ENCODE measurements at places on chromosomes 6 and 20.

- peaks cover 37% of the 10 kb centered on the region for H3K36me3 ChIP-seq
- no peak overlapping the region for H3K4me3 ChIP-seq
- H3K4me1 ChIP-seq = no peaks in the 10 kb centered on the region
- H3K27me3 ChIP-seq = no peaks in the 10 kb centered on the region
- no peak overlapping the region for H3K27ac ChIP-seq
- DNase-seq = no peak
These were observed 10.8 kb downstream of the CTSZ start for GRCh38 chr20:58996226-58996611.

GRCh38 chr20:10497791-10498190 lies 62.7 kb downstream of the SLX4IP start:
- H3K36me3 ChIP-seq = no peaks in the 10 kb centered on the region
- H3K27ac ChIP-seq = no peak overlapping the region
- H3K4me1 ChIP-seq = peaks cover 36% of the 10 kb centered on the region
- no peak overlapping the region for H3K4me3 ChIP-seq
- no peaks in the 10 kb centered on the region for H3K27me3 ChIP-seq
- DNase-seq = no peak

DNA sequence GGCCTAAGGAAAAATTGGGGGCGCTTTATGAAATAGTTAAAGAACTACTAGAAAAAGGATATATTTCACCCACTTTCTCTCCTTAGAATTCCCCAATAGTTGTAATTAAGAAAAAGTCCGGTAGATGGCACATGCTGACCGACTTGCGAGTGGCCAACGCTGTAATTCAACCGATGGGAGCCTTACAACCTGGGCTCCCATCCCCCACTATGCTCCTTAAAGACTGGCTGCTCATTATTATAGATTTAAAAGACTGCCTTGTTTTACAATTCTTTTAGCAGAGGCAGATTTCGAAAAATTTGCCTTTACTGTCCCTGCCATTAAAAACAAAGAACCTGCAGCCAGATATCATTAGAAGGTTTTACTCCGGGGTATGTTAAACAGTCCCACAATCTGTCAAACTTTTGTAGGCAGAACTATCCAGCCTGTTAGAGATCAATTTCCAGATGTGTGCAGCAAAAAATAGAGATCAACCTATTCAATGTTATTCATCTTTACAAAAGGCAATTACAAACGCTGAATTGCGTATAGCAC lies 58.5 kb upstream of the PRSS16 start:
- no peaks in the 10 kb centered on the region for H3K36me3 ChIP-seq
- peak; percentile 60 for DNase-seq
- H3K4me3 ChIP-seq = peak overlapping the region; percentile 80
- no peaks in the 10 kb centered on the region for H3K27me3 ChIP-seq

DNA sequence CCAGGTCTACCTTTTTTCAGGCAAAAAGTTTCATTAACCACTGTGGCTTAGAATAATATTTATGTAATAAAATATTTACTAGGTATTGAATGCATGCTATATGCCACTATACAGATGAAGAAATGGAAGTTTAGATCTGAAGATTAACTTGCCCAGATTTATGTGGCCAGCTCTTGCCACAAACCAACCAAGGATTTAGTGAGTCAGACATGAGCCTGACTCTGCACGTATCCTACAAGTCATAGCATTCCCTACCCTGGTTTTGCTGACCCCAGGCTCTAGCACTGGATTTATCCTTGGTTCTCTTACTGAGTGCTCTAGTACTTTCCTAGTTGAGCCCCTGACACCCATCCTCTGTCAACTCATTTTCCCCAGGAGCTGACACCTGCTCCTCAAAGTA lies 75.4 kb downstream of the ANKEF1 start:
- no peaks in the 10 kb centered on the region for H3K36me3 ChIP-seq
- H3K4me3 ChIP-seq = no peak overlapping the region
- no peak overlapping the region for H3K27ac ChIP-seq

DNA sequence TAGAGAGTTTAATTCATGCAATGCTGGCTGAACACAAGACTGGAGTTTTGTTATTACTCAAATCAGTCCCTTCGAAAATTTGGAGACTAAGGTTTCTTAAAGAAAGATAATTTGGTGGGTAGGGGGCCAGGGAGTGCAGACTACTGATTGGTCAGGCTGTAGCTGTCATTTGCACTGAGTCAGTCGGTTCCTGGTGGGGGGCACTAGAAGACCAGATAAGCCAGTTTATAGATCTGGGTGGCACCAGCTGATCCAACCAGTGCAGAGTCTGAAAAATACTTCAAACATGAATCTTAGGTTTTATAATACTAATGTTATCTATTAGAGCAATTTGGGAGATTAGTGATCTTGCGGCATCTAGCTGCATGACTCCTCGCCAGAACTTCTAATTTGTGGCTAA lies 530.7 kb downstream of the NKAIN2 start:
- no peak for DNase-seq
- no peak overlapping the region for H3K27ac ChIP-seq
- no peak overlapping the region for H3K4me3 ChIP-seq
- H3K36me3 ChIP-seq = no peaks in the 10 kb centered on the region
- H3K27me3 ChIP-seq = no peaks in the 10 kb centered on the region
- H3K4me1 ChIP-seq = no peaks in the 10 kb centered on the region

GRCh38 chr20:55417836-55418235 lies 587.5 kb downstream of the CBLN4 start:
- H3K27me3 ChIP-seq = no peaks in the 10 kb centered on the region
- no peak overlapping the region for H3K4me3 ChIP-seq
- H3K27ac ChIP-seq = no peak overlapping the region
- H3K4me1 ChIP-seq = no peaks in the 10 kb centered on the region
- no peak for DNase-seq
- no peaks in the 10 kb centered on the region for H3K36me3 ChIP-seq

- no peaks in the 10 kb centered on the region for H3K4me1 ChIP-seq
- no peak for DNase-seq
- H3K36me3 ChIP-seq = no peaks in the 10 kb centered on the region
- H3K4me3 ChIP-seq = no peak overlapping the region
- H3K27ac ChIP-seq = no peak overlapping the region
- H3K27me3 ChIP-seq = no peaks in the 10 kb centered on the region
These were observed 35.4 kb downstream of the DACT2 start for GRCh38 chr6:168284187-168284586.

DNA sequence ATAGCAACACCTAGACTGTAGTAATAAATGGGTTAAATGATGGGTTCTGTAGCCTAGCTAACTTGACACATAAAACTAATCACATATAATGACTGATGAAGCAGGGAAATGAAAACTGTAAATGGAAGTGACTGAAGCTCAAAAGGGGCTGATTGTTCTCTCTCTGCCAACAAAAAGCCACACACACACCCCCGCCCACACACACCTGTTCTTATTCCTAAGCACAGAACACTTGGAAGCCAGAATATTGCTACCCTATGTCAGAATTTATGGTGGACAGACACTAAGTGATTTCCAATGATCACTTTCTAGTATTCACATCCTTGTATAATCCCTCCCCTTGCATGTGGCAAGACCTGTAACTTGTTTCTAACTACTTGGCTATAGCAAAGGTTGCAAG lies 603.5 kb downstream of the UTRN start:
- no peak overlapping the region for H3K4me3 ChIP-seq
- no peaks in the 10 kb centered on the region for H3K27me3 ChIP-seq
- no peak for DNase-seq
- no peaks in the 10 kb centered on the region for H3K36me3 ChIP-seq
- H3K27ac ChIP-seq = no peak overlapping the region

DNA sequence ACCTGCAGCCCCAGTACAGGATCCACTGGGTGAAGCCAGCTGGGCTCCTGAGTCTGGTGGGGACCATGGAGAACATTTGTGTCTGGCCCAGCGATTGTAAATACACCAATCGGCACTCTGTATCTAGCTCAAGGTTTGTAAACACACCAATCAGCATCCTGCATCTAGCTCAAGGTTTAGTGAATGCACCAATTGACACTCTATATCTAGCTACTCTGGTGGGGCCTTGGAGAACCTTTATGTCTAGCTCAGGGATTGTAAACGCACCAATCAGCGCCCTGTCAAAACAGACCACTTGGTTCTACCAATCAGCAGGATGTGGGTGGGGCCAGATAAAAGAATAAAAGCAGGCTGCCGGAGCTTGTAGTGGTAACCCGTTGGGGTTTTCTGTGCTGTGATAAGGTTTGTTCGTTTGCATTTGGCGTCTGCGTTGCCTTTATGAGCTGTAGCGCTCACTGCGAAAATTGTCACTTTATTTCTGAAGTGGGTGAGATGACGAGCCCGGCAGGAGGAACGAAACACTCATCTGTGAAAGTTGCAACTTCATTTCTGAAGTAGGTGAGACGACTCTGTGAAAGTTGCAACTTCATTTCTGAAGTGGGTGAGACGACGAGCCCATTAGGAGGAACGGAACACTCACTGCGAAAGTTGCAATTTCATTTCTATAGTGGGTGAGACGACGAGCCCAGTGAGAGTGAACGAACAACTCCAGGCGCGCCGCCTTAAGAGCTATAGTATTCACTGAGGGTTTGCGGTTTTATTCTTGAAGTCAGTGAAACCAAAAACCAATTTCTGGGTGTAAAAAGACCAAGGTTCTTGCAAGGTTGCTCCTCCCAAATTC lies 31.1 kb downstream of the SERPINB6 start:
- no peaks in the 10 kb centered on the region for H3K36me3 ChIP-seq
- H3K4me3 ChIP-seq = peak overlapping the region; percentile 85
- H3K27me3 ChIP-seq = no peaks in the 10 kb centered on the region
- H3K4me1 ChIP-seq = peaks cover 73% of the 10 kb centered on the region
- DNase-seq = peak; percentile 80

DNA sequence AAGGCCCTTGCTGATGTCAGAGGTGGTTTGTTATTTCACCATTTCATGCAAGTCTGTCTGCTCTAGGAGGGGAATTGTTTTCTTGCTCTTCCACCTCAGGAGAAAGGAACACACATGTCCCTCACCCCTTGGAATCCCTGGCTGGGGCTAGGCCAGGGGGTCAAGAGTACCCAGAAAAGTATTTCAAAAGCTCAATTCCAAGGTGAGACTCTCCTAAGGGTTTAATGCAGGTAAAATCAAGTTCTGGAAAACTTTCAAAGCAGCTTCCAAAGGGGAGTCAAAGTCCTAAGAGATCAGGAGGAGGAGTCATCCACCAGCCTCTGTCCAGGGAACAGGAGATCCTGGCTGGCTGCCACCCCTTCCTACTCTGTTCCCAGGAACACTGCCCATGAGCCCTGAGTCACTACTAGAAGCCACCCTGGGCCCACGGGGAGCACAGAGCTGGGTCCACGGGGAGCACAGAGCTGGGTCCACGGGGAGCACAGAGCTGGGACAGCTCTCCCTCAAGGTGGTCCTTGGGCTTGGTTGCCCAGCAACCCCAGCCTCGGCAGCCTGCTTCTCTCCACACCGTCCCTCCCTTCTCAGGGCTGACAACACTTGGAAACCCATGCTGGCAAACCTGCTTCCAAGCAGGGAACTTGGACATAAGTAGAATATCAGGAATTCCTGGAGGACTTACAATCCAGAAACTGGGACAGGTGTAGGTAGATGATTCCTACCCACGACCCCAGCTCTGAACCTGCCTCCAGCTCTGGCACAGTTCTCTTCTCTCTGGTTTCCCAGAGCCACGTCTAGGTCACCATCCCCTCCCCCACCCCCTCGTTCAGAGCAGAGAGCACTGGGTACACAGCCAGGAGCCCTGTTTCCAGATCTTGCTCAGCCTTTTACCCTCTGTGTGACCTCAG lies 35.3 kb upstream of the CDKN1A start:
- no peak for DNase-seq
- no peak overlapping the region for H3K4me3 ChIP-seq
- H3K36me3 ChIP-seq = no peaks in the 10 kb centered on the region
- no peak overlapping the region for H3K27ac ChIP-seq
- no peaks in the 10 kb centered on the region for H3K27me3 ChIP-seq

DNA sequence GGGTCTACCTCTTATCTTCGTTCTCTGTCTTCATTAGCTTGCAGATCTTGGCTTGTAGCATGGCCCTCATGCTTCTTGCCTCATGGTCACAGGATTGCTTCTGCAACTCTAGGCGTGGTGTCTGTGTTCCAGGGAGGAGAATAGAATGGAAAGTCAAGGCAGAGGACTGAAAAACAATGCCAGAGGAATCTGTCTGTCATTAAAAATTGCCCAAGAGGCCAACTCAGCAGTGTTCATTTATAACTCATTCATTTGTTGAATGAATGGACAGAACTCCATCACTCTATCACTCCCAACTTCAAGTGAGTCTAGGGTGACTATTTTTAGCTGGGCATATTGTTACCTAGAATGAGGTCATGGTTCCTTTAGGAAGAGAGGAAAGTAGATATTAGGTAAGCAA lies 179.6 kb downstream of the UST start:
- H3K27ac ChIP-seq = no peak overlapping the region
- no peaks in the 10 kb centered on the region for H3K4me1 ChIP-seq
- H3K4me3 ChIP-seq = no peak overlapping the region

DNA sequence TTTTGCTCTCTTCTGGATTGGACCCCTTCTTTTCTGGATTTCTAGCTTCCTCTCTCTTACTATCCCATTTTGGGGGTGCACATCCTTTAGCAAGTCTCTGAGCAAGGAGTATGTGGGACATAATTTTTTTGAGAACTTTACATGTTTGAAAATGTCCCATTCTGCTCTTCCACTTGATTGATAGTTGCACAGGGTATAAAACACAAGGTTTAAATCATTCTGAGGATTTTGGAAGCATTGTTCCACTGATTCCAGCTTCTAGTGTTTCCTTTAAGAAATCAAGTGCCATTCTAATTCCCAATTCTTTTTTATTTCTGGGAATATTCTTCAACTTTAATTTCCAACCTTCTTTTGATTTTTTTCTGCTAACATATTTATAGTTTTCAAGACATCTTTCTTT lies 60.7 kb downstream of the APCDD1L start:
- H3K27me3 ChIP-seq = no peaks in the 10 kb centered on the region
- no peak overlapping the region for H3K4me3 ChIP-seq
- no peak for DNase-seq
- no peaks in the 10 kb centered on the region for H3K4me1 ChIP-seq
- no peaks in the 10 kb centered on the region for H3K36me3 ChIP-seq

DNA sequence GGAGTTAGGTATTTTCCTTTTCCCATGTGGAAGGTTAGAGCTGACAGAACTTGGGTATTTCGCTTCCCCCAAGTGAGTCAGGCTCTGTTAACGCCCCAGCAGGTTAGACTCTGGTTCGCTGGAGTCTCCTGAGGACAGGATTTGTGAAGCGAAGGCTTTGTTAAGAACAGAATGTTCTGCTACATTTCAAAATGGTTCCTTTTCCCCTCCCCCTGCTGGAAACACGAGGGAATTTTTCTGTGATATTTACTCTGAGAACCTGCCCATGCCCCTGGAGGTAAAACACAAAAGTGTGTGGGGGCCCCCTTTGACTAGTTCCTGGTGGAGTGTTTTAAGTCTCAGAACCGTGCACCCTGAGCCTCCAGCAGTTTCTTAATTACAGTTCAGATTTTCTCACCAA lies 731.4 kb upstream of the CITED2 start:
- no peaks in the 10 kb centered on the region for H3K27me3 ChIP-seq
- H3K27ac ChIP-seq = no peak overlapping the region
- no peak overlapping the region for H3K4me3 ChIP-seq
- H3K4me1 ChIP-seq = no peaks in the 10 kb centered on the region
- DNase-seq = no peak

GRCh38 chr6:25874118-25874517 lies at the start of gene SLC17A3:
Gene SLC17A3 (minus strand): TSS chr6:25874243. CDS start chr6:25868387, 5,856 bp downstream.
- no peaks in the 10 kb centered on the region for H3K27me3 ChIP-seq
- H3K4me1 ChIP-seq = peaks cover 9% of the 10 kb centered on the region
- no peak for DNase-seq
- no peak within 1 kb of the TSS for H3K27ac ChIP-seq
- H3K4me3 ChIP-seq = no peak within 1 kb of the TSS
